ENCODE measurements at places on chromosomes 13 and 19.

DNA sequence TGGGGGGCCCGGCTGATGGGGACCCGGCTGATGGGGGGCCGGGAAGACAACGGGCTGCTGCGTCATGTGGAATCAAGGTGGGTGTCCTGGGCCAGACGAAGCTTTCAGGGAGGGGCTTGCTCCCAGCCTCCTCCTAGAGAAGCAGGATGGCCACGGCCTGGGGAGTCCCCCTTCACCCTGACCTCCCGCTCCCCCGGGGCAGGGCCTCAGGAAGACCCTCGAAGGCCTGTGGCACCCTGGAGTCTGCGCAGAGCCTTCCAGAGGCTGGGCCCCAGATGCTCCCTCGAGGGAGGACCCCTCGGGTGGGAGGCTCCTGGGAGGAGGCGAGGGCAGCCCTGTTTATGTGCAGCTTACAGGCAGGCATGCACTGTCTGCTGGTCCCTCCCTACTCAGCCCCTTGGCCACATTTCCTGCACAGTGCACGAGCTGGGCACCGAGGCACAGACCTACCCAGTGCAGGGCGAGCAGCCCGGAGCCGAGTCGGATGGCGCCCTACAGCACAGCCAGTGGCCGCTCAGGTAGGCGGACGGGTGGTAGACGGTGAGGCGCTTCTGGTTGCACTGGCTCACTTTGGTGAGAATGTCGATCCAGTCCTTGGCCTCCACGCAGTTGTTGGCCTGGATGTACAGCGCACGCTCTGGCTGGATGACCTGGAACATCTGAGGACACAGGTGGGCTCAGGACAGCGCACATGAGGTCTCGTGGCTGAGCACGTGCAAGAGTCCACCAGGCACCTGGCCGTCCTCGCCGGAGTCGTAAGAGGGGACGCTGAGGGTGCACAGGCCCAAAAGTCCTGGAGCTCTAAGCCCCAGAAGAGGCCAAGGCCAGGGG lies 22.4 kb upstream of the C13orf46 start:
- DNase-seq, result no peak

DNA sequence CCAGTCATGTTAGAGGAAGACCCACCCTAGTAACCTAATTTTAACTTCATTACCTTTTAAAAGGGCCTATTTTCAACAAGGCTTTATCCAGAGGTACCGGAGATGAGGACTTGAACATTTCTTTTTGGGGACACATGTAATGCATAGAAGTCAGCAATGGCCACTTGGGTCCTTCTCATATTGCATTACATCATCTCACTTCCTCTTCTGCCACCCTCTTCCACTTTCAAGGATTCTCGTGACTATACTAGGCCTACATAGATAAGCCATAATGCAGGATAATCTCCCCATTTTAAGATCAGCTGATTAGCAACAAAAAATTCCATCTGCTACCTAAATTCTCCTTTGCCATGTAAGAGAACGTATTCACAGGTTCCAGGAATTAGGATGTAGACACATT lies 557.2 kb downstream of the KCTD12 start:
- DNase-seq, result no peak

GRCh38 chr19:46035986-46036743 lies 4.6 kb downstream of the IGFL4 start:
- no peak for DNase-seq

GRCh38 chr13:61727767-61728166 lies 312.1 kb upstream of the PCDH20 start:
- no peak for DNase-seq

GRCh38 chr13:58048670-58049069 lies 417.1 kb downstream of the PCDH17 start:
- no peak for DNase-seq

GRCh38 chr13:44236370-44236769 lies 137.3 kb upstream of the SERP2 start:
- DNase-seq, result no peak

DNA sequence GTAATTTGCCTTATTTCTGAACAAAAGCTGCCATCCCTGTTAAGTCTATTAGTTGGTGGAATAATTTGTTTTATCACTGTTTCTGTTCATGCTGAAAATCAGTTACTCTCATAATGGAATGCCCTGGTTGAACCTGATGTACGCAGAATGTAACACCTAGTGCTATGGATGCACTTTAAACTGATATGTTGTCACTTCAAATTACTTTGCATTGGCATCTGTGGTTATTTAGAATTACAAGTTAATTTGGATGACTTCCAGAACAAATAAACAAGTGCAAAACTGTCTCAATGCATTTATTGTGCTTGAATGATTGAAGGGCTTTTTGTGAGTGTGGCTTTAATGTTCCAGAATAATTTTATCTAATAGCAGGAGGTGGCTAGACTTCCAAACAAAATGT lies 368.2 kb upstream of the SLITRK5 start:
- DNase-seq, result no peak

DNA sequence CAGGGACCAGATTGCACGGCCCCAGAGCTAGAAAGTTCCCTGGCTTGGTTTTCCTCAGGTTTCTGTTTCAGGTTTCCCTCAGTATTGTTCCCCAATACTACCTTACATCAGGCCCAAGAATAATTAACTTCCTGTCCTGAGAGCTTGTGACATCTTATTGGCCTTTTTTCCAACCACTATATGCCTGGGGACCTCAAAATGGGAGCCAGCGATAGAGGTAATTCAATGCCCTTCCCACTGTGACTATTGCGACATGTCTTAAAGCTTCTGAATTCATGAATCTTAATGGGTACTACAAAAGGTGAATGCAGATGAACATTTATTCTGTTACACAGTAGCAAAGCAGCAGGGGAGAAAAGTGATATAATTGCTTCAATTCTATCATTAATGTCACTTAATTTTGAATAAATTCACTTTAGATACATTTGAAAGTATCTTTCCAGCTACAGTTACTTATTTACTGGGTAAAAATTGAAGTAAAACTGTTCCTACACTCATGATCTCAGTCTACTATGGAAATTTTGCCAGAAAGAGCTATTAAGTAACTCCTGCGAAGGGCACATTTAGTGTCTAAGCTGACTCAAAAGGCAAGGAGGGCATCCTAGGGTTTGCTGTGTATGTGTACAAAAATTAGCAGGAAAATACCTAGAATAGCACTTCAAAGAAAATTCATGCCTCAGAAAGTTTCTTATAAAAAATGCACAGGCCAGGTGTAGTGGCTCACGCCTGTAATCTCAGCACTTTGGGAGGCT lies 4.1 kb downstream of the CRYL1 start:
- no peak for DNase-seq

GRCh38 chr13:39016087-39016486 lies 21.8 kb downstream of the PROSER1 start:
- DNase-seq, result no peak

GRCh38 chr19:56083668-56084067 lies 37.4 kb downstream of the ZNF787 start:
- DNase-seq, result no peak

DNA sequence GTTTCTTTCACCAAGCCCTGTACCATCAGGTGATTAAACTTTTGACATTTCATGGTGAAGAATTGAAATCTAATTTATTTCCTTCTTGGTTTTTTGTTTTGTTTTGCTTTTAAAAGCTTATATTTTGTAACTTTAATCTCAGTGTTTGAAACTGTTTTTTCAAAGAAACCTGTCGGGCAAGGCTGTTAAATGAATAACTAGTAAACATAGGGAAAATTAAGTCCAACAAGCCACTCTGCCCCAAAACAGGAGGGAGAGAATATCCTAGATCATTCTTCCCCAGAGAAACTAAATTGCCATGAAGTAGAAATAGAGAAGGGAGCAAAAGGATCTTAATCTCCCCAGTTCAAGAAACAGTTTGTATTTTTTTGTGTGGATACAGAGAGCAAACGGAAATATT lies 98.2 kb downstream of the FREM2 start:
- no peak for DNase-seq

DNA sequence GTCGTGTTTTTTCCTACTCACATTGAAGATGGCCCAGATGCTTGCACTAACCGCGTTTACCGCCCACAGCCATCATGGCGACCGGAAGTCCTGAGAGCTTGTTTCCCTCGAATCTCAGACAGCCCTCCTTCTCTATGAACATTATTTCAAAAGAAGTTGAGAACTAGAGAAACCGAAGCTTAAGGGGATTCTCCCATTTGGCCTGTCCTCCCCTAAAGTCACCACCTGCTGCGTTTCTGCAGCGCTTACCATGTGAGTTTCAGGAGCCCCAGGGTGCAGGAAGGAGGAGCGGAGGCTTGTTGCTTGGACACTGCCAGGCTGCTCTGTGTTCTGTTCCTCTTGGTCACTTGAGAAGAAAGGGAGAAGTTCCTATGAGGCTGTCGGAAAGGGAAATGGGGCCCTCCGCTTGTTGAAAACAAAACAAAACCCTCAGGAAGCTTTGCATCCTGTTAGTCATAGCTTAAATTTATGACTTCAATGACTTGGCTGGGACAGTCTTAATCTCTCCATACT lies 6.2 kb downstream of the CARD8 start:
- DNase-seq, result peak; percentile 69

GRCh38 chr19:19274146-19274545 lies 1.0 kb upstream of the TM6SF2 start:
- DNase-seq, result no peak

Data from activated T-cell treated with anti-CD3 and anti-CD28 coated beads for 24 hours (primary cell).